ENCODE measurements at places on chromosomes 3 and 15. TPM values are rescaled to one million over a fixed set of nuclear protein-coding genes. Genes with fewer than 3 reads are reported as not detected.

DNA sequence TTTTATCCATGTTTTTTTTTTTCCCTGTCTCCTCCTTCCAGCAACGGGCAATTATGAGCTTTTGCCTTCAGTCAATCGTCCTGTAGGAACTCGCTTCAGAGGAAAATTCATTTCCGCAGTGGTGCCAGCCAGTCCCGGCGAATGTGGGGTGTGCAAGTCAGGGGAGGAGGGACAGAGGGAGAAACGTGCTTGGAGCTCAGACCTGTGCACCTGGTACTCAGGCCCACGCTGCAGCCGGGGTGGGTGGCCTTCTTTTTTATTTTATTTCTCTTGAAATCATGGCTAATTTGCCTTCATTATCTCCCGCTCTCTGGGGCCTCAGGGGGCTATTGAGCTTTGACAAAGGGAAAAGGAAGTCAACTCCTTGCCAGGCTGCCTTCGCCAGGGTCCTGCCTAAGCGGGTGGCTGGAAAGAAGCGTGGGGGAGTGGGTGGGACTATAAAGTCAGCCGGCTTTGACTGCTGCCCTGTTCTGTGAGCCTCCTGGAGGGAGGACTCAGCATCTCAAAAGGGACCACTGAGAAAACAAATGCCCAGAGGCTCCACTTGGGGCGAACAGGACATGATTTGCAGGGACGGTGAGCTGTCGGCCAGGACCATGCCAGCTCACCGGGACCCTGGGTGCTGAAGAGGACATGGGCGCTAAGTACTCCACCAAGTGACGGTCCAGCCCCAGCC lies 5.5 kb downstream of the GRIP2 start:
- DNase-seq: no peak

Gene FGD5
- total RNA-seq: 7.0 TPM

DNA sequence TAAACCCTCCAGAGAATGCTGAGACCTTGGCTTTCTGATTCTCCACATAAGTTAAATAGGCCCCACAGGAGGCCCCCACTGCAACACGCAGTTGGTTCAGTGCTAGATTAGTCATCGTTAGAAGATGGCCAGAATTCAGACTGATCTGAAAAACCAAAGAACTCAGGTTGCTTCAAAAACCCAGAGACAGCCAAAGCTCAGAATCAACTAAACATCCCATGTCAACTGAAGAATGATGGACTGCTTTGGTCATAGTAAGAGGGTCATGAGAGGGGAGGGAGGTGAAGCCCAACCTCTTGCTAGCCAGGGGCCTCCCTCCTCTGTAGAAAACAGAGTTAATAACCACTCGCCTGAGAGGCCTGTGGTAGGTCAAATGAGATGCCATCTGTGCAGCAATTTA lies 93.1 kb downstream of the AKAP13 start:
- DNase-seq: peak; percentile 15

DNA sequence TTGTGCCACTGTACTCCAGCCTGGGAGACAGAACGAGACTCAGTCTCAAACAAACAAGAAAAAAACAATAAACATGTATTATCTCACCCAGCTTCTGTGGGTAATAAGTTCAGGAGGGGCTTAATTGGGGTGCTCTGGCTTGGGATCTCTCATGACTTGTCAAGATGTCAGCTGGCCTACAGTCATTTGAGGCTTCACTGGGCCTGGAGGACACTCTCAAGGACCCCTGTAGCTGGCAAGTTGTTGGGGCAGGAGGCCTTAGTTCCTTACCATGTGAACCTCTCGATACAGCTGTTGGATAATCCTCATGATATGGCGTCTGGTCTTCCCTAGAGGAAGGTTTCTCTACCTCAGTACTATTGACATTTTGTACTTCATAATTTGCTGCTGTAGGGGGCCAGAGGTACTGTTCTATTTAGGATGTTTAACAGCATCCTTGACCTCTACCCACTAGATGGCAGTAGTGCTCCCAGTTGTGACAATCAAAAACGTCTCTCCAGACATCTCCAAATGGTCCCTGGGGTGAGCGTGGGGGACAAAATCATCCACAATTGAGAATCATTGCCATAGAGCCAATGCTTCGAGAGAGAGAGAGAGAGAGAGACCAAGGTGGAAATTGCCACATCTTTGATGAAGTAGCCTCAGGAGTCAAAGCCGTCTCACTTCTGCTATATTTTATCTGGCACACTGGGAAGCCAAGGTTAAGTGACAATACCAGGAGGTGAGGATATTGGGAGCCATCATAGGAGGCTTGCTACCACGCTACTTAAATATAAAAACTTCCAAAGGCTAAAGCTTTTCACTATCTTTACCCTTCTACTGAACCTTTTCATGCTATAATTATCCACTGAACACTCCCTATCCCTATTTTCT lies 23.9 kb upstream of the SLTM start:
- DNase-seq: peak; percentile 59

All from Daoy (cell line).